Immature natural killer cell (primary cell): ENCODE measurements at places on chromosomes 2 and 18.

- DNase-seq, result no peak
Measured at GRCh38 chr2:172849519-172850217, 114.0 kb downstream of the RAPGEF4 start.

DNA sequence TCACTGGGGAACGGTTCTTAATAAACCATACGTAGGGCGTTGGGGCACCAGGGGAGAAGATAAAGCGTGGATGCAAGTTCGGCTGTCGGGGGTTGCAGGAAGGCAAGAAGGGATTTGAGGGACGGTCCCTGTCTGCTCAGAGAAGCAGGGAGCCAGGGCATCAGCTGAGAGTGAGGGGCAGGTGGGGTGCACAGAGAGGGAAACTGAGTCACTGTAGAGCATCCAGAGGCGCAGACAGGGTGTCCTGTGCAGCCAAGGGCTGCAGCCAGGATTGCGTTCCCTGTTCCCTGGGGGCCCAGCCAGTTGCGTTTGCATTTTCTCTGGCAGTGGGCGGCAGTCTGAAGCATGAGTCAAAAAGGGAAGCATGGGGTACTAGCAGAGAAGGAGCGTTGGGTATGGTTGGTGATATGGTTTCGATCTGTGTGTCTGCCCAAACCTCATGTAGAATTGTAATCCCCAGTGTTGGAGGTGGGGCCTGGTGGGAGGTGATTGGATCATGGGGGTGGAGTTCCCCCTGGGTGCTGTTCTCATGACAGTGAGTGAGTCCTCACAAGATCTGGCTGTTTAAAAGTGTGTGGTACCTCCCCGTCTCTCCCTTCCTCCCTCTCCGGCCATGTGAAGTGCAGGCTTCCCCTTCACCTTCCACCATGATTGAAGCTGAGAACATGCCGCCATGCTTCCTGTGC, 202.9 kb downstream of the NDUFA10 start:
- no peak for DNase-seq

GRCh38 chr2:148161909-148162435, 141.1 kb downstream of the MBD5 start:
- no peak for DNase-seq

GRCh38 chr2:156845806-156846558, 409.8 kb downstream of the GPD2 start:
- no peak for DNase-seq

GRCh38 chr2:11411768-11412448, 54.1 kb downstream of the E2F6 start:
- DNase-seq, result no peak

DNA sequence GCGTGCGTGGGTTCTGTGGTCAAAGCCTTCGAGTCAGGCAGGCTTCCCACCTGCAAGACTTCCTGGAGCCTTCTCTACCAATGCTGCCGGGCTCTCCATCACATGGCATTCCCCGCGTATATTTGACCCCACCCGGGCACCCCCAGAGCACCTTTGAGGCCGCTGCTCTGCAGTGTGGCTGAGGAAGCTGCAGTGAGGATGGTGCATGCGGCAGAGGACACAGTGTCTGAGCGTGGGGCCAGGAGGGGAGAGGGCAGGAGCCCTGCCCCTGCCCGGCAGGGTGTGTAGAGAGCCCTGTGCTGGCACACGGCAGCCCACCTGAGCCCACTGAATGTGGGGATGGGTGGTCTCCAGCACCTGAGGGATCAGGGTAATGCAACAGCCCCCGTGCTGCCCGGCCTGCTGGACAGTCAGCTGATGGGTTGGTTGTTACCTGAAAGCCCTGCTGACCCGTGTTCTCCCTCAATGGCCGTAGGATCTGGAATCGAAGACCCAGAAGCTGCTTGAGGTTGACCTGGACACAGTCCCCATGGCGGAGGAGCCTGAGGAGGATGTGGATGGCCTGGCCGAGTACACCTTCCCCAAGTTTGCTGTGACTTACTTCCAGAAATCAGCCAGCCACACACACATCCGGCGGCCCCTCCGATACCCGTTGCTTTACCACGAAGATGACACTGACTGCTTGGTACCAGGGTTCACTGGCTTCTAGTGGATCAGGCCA, 36.8 kb upstream of the GPR17 start:
- no peak for DNase-seq

- DNase-seq, result no peak
Measured at GRCh38 chr18:29309366-29309765, 1132.4 kb upstream of the CDH2 start.

GRCh38 chr2:101806123-101806522, 108.6 kb downstream of the MAP4K4 start:
- no peak for DNase-seq

DNA sequence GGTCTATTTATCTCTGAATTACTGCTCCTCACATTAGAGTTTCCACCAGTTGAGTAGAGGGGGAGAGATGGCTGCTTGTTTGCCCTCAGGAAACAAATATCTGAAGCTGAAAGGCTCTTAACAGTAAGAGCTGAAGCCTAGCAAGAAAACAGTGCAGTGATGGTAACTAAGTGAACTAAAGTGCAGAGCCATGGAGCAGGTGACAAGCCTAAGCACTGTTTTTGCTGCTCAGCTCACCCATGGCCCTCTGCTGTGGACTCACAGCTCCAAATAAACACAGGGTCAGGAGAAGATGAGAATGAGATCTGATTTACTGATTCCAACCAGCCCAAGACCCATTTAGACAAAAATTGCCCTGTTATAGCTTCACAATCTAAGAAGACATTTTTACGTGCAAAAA, 118.4 kb downstream of the ETAA1 start:
- no peak for DNase-seq

- DNase-seq, result no peak
Measured at GRCh38 chr2:15385184-15385583, 175.9 kb downstream of the NBAS start.
